ENCODE measurements at places on chromosomes 13 and 19.
A peak's percentile ranks its signal among the peaks of the same experiment; 100 is the strongest.

DNA sequence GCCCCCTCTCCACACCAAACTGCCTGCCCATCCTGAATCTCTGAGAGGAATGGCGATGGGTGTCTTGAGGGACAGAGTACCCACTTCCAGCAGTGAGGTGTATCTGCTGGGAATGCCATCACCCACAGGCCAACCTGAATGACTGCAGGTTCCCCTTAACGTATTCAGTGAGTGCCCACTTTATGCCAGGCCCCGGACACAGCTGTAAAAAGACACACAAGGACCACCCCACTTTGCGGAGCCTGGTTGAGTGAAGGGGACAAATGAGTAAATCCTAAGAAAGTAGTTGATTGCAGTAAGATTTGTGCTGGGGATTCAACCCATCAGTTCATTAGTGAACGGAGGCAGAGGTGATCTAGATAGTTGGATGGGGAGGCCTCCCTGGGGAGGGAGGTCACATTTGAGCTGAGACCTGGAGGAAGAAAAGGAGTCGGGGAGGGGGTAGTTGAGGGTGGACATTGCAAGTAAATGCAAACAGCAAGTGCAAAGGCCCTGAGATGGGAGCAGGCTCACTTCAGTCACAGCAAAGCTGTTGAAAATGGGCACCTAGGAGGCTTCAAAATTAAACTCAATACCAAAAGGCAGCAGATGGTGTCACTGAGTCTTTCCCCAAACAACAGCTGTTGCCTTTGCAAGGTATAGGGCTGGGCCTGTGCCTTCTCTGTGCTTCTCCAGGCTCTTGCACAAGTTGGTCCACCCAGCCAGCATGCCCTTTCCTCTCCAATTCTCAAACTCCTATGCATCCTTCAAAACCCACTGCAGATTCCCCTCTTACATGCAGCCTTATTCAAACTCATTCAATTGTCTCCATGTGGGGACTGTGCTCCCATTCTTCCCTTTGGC is 4.3 kb downstream of the GDF15 start:
- DNase-seq: no peak

- peak; percentile 45 for DNase-seq
Observed at GRCh38 chr19:37594982-37595382, 306 bp downstream of the ZNF540 start.

- peak; percentile 56 for DNase-seq
Observed at GRCh38 chr19:30228835-30229524, 143.2 kb upstream of the ZNF536 start.

- DNase-seq: no peak
Observed at GRCh38 chr19:5964816-5965565, 12.9 kb downstream of the RANBP3 start.

DNA sequence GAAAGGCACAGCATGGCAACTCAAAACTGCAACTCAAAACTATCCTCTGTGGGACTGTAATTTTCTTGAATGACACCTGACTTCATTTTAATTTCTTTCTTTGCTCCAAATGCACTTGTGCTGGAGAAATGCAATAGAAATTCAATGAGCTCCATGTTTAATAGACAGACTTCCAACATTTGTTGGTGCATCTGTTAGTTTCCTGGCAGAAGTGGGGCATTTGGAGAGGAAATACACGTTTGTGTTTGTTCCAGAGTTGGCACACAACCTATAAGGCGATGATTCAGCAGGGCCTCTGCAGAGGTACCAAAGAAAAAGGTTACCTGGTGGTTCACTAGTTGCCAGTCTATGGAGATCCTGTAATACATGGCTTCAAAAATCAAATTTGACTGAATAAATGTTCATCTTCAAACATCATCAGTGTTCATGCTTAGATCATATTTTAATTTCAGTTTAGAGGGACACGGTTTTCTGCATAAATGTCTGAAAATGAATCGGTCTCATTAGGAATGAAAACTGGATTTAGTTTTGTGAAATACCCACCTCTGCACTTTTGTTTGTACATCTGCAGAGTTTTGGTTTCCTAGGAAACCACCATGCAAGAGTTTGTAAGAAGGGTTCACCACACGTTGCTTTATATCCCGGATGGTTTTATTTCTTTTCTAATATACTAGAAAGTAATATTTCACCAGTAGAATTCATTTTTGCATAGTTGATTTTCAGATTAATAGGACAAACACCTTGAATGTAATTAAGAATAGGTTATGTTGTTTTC is 21.8 kb upstream of the OBI1 start:
- no peak for DNase-seq

GRCh38 chr13:44508562-44509077 is 67.5 kb downstream of the TSC22D1 start:
- no peak for DNase-seq

- DNase-seq: no peak
Observed at GRCh38 chr19:49359851-49360820, 2.1 kb downstream of the TEAD2 start.
